Activated CD4-positive, alpha-beta T cell treated with anti-CD3 and anti-CD28 coated beads, Interleukin-2, amount 10 ng/mL, durations not matched to agents 7 days and 5 days (primary cell): ENCODE measurements at places on chromosomes 11 and 22.

GRCh38 chr11:23585416-23586104 is 725.3 kb upstream of the CCDC179 start:
- no peak for DNase-seq

DNA sequence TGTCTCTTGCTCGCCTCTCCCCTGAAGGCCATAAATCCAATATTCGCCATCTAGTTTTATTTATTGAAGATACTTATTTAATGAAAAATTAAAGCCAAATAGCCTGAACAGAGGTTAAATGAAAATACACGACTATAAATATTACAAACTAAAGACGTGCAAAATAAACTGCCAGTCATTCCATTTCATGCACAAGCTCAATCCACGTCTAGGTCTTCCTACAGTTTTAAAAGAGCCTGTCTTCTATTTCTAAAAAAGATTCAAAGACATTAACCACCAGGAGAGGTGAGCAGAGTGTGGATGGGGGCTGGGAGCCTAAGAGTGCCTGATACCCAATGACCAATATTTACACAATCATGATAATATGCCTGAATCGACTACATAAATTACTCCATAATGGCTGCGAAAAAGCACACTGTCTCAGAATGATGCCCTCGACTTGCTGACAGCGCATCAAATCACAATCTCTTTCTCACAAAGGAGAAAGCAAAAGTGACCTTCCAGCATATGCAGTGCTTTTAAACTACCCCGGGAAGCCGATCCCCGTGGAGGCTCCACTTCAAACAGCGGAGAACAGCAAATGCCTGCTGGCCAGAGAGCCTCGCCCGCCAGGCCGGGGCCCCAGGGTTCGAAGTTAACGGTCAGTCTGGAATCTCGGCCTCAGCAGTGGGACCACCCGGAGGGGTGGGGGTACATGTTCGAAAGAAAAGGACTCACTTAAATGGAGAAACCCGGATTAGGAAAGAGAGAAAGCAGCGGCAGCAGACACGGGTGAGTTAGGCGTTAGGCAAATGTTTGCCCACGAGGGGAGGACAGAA is 1.7 kb downstream of the FCHSD2 start:
- DNase-seq, result peak; percentile 23

GRCh38 chr11:122367809-122368231 is 251.8 kb upstream of the BLID start:
- no peak for DNase-seq

DNA sequence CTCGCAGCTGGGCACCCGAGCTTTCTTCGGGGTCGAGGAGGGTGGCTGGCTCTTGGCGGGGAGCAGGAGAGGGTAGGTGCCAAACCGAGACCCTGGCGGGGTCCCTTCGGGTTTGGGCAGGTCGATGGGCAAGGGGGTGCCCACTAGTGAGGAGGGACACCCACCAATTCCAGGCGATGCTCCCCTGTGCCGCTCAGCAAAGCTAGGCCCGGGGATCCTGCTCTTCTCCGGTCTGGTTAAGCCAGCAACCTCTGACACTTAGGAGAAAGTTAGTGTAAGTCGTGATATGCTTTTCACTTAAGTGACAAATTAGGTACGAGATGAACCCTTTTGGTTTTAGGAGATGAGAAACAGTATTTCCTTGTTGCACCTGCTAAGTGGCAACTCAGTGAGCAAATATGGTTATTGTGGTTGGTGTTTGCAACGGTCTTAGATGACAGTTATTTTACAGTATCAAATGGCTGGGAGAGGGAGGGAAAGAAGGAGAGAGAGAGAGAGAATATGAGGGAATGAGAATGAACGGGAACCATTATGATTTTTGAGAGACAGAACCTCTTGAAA is 565 bp downstream of the NUCB2 start:
- DNase-seq, result peak; percentile 45

GRCh38 chr22:37126383-37126782 is 16.9 kb upstream of the TMPRSS6 start:
- DNase-seq, result no peak

GRCh38 chr11:126165311-126165720 is 46.1 kb downstream of the RPUSD4 start:
- no peak for DNase-seq

GRCh38 chr11:26225646-26226045 is 106.3 kb upstream of the ANO3 start:
- no peak for DNase-seq
